Ascending aorta (tissue), 2 donors: ENCODE measurements at places on chromosomes 11 and 22. TPM values are rescaled to one million over a fixed set of nuclear protein-coding genes. Genes with fewer than 3 reads are reported as not detected.

The LINC01488 gene
- not detected for total RNA-seq

The CFAP300 gene
- not detected for total RNA-seq

- no peak for DNase-seq
Observed at GRCh38 chr11:76090174-76090573, 116.1 kb downstream of the WNT11 start.

GRCh38 chr11:43833657-43834073 is 47.0 kb upstream of the ALKBH3 start:
- no peak for DNase-seq

DNA sequence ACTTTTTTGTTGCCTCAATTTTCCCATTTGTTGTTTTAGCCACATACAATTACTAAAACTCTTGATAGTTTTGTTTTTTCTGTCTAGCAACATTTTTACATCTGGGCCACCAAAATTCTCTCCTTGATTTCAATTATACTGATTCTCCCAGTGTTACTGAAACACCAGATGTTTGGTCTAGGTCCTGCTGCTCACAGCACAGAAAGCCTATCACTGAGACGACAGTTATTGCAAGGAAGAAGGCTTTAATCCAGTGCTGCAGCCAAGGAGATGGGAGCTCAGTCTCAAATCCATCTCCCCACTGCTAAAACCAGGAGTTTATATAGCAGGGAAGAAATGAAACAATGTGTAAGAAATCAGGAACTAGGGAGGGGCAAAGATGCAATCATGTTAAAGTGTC is 837.7 kb upstream of the CNTN5 start:
- DNase-seq = no peak
